ENCODE measurements at places on chromosomes 4 and X.

- H3K27ac ChIP-seq = peak overlapping the region; percentile 72
- DNase-seq = no peak
- no peaks in the 10 kb centered on the region for H3K36me3 ChIP-seq
- H3K27me3 ChIP-seq = no peaks in the 10 kb centered on the region
- peaks cover 52% of the 10 kb centered on the region for H3K4me1 ChIP-seq
These were observed 98.1 kb downstream of the HNRNPD start for GRCh38 chr4:82275431-82276331.

DNA sequence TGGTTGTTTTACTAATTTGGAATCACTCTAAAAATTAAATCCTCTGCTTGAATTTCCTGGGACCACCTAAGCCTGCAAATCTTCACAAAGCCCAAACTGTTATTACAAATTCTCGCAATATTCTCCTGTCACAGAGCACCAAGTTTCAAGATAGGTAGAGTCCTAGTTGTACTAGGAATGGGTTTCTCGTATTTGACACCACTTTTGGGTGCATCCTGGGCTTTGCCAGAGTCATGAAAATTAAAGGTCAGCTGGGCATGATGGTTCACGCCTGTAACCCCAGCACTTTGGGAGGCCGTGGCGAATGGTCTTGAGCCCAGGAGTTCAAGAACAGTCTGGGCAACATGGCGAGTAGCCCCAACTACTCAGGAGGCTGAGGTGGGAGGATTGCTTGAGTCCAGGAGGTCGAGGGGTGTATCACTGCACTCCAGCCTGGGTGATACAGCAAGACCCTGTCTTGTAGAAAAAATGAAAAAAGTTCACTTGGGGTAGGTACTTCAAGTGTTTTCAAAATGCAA, 30.6 kb upstream of the MANBA start:
- peaks cover 5% of the 10 kb centered on the region for H3K4me1 ChIP-seq
- H3K27me3 ChIP-seq = no peaks in the 10 kb centered on the region

- H3K27me3 ChIP-seq = no peaks in the 10 kb centered on the region
- peaks cover 10% of the 10 kb centered on the region for H3K4me1 ChIP-seq
- H3K27ac ChIP-seq = no peak overlapping the region
- DNase-seq = no peak
These were observed 29.8 kb downstream of the SULT1E1 start for GRCh38 chr4:69830192-69830559.

- H3K4me3 ChIP-seq = no peak overlapping the region
- no peaks in the 10 kb centered on the region for H3K36me3 ChIP-seq
These were observed 26.1 kb upstream of the LONRF3 start for GRCh38 chrX:118948270-118948669.

DNA sequence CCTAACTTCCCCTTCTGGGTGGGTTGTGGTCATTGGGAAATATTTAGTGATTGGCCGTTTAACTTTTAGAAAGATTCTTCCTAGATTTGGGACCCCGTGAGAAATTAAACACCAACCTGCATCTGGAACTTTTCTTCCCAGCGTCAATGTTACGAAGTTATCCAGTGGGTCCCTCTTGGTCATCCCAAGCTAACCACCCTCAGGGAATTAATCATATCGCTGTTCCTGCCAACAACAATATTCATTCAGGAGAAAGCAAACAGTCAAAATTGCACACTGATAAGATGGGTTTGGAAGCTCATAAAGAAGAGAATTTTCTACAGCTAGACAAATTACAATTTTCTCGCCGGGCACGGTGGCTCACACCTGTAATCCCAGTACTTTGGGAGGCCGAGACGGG, 121.2 kb upstream of the STX18 start:
- H3K4me1 ChIP-seq = no peaks in the 10 kb centered on the region
- DNase-seq = no peak
- no peaks in the 10 kb centered on the region for H3K27me3 ChIP-seq
- H3K36me3 ChIP-seq = peaks cover 3% of the 10 kb centered on the region
- H3K27ac ChIP-seq = no peak overlapping the region

DNA sequence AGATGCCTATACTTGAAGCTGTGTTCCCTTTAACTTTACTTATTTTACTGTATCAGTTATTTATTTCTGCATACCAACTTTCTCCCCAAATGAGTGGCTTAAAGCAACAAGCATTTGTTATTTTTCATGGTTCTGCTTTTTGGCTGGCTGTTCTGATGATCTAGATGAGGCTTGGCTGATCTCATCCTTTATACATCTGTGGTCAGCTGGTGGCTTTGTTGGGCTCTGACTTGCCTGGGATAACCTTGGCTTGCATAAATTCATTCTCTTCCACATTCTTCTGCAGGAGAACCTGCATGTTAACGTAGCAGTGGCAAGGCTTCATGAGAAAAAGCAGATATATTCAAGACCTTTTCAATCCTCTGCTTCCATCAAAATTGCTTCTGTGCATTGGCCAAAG, 1317.6 kb downstream of the ADGRL3 start:
- H3K4me3 ChIP-seq = no peak overlapping the region
- no peaks in the 10 kb centered on the region for H3K27me3 ChIP-seq
- H3K36me3 ChIP-seq = no peaks in the 10 kb centered on the region
- no peaks in the 10 kb centered on the region for H3K4me1 ChIP-seq
- no peak overlapping the region for H3K27ac ChIP-seq
- no peak for DNase-seq

GRCh38 chrX:107857837-107858236, 32.2 kb downstream of the MID2 start:
- no peaks in the 10 kb centered on the region for H3K4me1 ChIP-seq
- H3K4me3 ChIP-seq = no peak overlapping the region
- H3K36me3 ChIP-seq = no peaks in the 10 kb centered on the region
- no peak overlapping the region for H3K27ac ChIP-seq

GRCh38 chr4:6050551-6050950, 32.3 kb upstream of the C4orf50 start:
- no peak overlapping the region for H3K27ac ChIP-seq
- H3K4me3 ChIP-seq = no peak overlapping the region
- DNase-seq = no peak
- no peaks in the 10 kb centered on the region for H3K27me3 ChIP-seq

DNA sequence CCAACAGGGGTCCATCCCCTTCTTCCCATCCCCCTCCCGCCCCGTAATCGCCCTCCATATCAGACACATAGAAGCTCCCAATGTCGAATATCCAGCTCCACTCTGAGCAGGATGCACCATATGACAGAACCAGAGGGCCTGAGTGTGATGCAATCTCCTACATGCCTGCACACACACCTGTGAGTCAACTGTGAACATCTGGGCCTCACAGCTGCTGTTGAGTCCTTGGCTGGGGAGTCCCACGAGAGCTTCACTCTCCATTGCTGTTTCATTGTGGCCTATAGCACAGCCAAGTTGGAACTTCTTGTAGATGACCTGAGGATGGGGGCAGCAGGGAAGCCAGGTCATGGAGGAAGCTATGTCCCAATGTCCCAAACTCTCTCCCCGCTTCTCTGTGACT, 8.2 kb downstream of the SLC38A5 start:
- H3K4me3 ChIP-seq = no peak overlapping the region
- no peaks in the 10 kb centered on the region for H3K4me1 ChIP-seq
- H3K27ac ChIP-seq = no peak overlapping the region

GRCh38 chr4:83207497-83208101, 77.0 kb downstream of the COQ2 start:
- H3K27ac ChIP-seq = peak overlapping the region; percentile 8
- H3K36me3 ChIP-seq = no peaks in the 10 kb centered on the region
- H3K27me3 ChIP-seq = no peaks in the 10 kb centered on the region
- H3K4me3 ChIP-seq = no peak overlapping the region
- peaks cover 47% of the 10 kb centered on the region for H3K4me1 ChIP-seq

Data from activated B cell treated with CpG ODN at 0.5 μM for 24 hours (primary cell).